ENCODE measurements at places on chromosomes 12 and 14.

- no peak for DNase-seq
Observed at GRCh38 chr12:38154096-38155019, 162.2 kb upstream of the ALG10B start.

DNA sequence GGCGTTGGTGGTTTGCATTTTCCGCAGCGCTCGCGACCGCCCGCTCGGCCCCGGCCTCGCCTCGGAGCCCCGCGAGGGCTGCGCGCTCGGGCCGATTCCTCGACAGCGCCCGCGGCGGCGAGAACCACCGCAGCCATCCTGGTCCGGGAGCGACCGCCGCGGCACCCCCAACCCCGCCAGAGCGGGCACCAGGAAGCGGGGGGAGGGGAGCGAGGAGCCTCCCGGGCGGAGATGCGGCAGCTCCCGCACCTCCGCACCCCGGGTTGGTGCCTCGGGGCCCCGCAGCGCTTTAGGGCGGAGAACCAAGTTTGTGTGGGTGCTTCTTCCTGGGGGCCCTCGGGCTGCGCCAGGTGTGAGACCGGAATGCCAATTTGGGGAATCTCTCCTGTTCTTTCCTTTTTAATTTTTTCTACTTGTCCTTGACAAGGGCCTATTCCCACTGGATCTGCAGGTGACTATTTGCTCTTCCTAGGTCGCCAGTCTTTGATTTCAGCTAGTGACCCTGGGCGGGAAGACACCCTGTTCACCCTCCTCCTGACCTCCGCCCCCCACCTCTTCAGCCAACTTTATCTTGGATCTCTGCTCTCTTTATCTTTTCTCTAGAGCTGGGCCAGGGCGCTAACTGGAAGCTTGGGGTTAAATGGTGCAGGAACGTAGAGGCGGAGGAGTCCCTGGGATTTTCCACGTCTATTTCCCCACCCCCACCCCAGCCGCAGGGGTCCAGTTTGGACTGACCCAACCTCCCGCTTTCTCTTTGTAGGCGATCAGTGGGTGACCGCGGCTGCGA is at the start of gene SOCS2:
TSS of gene SOCS2 (plus strand) at position 751 of the 787 bp plus-strand sequence. CDS start 223 bp downstream, outside the sequence.
- peak; percentile 32 for DNase-seq

DNA sequence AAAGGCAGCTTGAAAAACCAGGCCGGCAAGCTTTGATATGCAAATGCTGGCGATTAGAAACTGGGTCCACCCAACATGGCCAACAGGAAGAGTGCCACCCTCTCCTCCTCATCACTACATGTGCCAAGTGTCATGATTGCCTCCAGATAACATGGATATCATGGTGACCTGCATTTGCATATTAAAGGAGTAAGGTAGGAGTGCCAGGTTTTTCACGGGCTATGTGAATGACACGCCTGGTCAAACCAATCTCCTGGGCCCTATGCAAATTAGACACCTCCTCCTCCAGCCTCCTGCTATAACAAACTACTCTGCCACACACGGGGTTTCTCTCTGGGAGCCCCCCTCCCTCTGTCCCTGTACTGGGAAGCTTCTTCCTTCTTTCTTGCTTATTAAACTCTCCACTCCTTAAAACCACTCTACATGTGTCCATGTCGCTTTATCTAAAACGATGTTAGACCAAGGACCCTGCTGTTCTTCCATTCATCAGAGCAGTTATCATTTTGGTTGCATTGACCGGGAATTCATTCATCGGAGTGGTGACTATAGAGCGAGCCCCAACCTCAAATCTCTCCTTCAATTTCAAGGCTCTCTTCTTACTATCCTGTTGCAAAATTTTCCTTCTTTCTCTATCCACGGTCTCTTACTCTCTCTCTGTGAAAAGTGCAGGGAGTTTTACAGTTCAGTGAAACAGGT is 27.5 kb downstream of the APOBEC1 start:
- no peak for DNase-seq

DNA sequence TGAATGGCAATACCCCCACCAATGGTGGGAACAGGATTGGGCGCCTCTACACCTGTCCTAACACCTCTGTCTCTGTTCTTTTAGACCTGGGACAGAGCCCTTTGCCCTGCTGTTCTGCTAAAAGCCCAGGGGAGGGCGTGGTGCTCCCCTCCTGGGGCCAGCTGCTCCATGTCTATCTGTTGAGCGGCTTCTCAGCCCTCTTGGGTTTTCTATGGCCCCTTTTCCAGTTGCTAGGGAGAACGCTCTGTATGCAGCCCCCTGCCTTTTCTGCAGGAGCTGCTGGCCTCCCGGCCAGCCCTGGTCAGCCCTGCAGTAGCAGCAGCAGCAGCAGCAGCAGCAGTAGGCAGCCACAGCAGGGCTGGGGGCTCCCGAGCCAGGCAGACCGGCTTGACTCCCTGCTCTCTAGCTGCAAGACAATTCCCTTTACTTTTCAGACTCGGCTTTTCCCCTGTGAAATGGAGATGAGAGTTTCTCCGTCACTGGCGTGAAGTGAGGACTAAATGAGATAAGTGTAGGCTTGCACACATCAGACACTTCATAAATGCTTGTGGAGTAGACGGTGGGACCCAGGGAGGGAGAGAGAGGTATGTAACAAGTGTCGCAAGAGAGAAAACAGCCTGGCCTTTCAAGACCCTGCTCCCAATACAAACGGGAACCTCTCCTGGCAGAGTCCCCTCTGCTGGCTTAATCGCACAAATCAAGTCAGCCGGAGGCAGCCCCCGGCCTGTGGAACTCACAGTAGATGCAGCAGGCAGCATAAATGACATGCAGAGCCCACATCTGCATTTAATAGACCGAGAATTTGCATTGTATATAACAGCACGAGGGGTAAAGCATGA is 1.0 kb downstream of the RTL1 start:
- no peak for DNase-seq

DNA sequence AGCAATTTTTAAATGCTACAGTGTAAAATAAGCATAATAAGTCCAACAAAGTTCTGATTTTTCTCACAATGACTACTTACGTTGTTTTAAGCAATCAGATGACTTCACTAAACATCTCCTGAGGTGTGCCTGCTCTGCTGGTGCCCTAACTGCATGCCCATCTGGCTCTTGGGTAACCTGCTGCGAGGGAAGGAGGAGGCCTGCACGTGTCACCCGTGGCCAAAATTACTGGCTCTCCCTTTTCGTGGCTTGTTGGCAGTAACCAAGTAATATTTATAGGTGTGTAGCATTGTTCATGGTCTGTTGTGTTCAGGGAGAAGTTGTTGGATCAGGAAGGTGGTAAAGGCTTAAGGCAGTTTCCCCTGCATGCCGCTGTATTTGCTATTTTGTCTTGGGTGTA is 6.3 kb upstream of the NFKBIA start:
- no peak for DNase-seq

DNA sequence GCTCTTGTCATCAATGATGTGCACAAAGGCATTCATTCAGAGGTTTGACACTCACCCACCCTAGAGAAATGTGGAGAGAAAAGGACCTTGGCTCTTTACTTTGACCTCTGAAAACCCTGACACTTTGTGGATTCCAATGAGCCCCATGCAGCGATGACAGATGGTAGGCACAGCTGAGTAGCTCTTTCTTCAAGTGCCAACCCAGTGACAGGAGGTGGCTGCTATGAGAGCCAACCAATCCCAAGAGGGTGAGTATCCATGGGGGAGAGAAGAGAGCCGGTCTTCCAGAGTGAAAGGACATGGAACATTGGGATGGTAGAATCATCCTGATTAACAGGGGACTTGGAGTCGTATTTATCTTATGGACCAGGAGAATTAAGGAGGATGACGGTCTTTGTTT is 17.8 kb downstream of the SLC8A3 start:
- DNase-seq, result no peak

DNA sequence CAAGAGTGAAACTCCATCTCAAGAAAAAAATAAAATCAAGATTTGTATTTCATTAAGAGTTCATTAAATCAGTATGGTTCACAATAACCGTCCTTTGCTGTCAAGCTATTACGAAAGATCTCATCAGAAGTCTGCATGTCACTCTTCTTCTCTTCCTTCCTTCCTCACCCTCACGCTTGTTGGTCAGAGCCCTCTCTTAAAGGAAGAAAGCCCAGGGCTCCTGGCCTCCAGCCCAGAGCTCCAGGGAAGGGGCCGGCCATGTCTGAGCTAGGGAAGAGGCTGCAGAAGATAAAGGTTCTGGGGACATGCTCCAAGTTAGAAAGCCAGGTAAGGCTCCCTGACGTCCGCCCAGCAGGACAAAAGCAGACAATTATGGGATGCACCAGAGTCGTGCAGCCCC is 43.1 kb upstream of the DLK1 start:
- no peak for DNase-seq

- DNase-seq, result no peak
Observed at GRCh38 chr14:67646131-67646530, 26.4 kb downstream of the ARG2 start.

DNA sequence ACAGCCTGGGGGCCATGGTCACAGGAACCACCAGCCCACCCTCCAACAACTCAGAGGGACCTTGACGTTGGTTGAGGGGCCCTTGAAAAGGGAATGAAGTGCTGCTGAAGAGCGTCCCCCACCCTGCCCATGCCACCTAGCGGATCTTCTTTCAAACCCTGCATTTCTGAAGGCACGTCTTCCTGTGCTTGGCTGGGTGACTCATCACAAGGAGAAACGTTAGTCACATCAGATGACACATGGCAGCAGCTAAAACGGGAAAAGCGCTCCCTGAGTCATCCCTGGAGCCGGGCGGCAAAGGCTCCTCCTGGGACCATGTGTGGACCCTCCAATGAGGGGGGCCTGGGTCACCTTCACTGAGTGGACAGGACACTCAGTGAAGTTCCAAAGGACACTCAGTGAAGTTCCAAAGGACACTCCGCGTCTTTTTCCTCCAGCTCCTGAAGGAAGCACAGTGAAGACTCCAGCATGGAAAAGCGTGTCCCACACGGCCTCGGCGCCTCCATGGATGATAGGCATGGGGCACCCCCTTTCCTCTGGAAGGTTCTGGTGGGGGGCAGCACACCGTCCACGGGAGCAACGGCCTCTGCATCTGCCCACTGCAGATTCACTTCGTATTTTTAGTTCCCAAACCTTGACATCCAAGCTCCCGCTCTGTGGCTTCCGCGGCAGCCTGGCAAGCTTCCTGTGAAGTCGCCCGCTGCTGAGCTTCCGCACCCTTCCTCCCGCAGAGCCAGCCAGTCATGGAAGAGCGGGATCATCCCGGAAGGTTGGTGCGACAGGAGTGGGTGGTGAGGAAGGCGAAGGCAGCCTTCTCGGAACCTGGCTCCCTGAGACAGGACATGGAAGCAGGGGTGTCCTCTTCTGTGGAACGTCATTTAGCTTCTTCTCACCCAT is 383.4 kb downstream of the VRK1 start:
- peak; percentile 12 for DNase-seq

- DNase-seq, result no peak
Observed at GRCh38 chr12:29164477-29165393, 15.7 kb downstream of the FAR2 start.

DNA sequence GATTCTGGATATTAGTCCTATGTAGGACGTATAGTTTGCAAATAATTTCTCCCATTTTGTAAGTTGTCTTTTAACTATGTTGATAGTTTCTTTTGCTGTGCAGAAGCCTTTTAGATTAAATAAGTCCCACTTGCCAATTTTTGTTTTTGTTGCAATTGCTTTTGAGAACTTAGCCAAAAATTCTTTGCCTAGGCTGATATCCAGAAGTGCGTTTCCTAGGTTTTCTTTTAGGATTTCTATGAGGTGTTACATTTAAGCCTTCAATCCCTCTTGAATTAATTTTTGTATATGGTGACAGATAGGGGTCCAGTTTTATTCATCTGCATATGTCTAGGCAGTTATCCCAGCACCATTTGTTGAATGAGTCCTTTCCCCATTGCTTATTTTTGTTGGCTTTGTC is 264.4 kb upstream of the OR4E1 start:
- no peak for DNase-seq

- DNase-seq, result no peak
Observed at GRCh38 chr12:94169966-94170689, 21.8 kb downstream of the PLXNC1 start.

GRCh38 chr12:2653461-2653965 is 141.3 kb upstream of the FKBP4 start:
- DNase-seq, result no peak

DNA sequence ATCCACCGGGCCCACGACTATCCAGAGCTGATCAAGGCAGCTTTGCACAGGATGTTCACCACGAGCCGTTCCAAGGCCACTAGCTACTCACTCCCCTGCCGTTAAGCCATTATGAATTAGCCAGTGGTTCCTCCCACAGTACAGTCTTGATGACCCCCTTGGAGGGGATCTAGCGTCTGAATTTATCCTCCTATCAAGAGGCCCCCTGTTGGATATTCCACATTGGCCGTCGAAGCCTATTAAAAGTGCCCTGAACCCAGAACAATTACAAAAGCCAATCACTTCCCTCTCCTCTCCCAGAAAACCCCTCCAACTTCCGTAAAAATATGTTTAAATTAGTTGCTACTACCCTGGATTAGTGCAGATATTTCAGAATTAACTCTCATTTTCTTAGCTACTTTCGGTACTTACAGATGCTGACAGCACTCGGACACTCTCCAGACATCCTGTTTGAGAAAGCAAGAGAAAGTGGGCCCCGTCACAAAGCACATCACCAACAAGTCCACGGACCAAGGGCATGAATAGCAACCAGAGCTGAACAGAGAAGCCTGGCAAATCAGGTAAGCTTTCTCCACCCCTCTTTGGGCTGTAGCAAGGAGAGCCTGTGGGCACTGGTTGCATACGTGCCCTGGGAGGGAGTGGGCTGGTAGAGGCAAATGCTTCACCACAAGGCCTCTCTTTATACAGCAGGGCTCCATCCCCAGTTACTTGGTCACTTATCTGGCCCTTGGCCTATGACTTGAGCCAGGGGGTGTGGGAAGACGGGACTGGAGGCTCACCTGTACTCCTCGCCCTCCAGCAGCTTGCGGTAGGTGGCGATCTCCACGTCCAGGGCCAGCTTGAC is 5.3 kb downstream of the KRT3 start:
- DNase-seq, result no peak

- DNase-seq, result peak; percentile 87
Observed at GRCh38 chr12:48988030-48988649, 10.0 kb downstream of the WNT1 start.

DNA sequence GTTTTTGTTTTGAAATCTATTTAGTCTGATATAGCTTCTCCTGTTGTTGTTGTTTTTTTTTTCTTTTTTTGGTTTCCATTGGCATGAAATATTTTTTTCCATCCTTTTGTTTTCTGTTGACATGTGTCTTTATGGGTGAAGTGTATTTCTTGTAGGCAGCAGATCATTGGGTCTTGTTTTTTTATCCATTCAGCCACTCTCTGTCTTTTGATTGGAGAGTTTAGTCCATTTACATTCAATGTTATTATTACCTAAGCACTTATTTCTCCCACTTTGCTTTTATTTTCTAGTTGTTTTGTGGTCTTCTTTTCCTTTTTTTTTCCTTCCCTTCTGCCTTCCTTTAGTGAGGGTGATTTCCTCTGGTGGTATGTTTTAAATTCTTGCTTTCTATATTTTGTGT is 193.6 kb upstream of the TMEM260 start:
- DNase-seq, result no peak

DNA sequence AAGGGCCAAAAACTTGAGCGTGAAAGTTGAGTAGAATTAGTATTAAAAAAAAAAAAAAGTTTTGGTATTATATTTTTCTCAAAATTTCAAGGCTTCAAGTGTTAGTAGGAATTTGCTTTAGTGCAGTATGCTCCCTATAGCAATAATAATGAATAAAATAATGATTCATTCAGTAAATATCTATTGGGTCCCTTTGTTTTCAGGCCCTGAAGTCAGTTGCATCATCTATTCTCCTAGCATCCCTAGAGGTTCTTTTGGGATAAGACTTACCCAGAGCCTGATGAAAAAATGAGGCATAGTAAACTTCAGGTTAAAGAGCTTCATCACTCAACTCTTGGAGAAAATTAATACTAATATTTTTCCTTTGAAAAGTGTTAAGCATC is 1.1 kb downstream of the KMT5A start:
- DNase-seq, result no peak
